Ascending aorta (tissue), 2 donors: ENCODE measurements at places on chromosomes 4 and X. TPM values are rescaled to one million over a fixed set of nuclear protein-coding genes. Genes with fewer than 3 reads are reported as not detected.

Gene EBP
- 76.2 TPM for total RNA-seq

Gene ABLIM2
- total RNA-seq = 30.8 TPM

Gene DMRTC1B
- total RNA-seq = not detected

Gene PABPC5
- 0.75 TPM for total RNA-seq

Gene TMA16
- total RNA-seq = 36.9 TPM

Gene CCDC110
- not detected for total RNA-seq

Gene REPS2
- 4.7 TPM for total RNA-seq

Gene CENPI
- total RNA-seq = not detected

Gene PCDH10
- total RNA-seq = 45.3 TPM

Gene RASGEF1B
- 8.4 TPM for total RNA-seq

Gene SHROOM2
- 7.5 TPM for total RNA-seq

Gene PDE6B
- not detected for total RNA-seq

Gene ZNF718
- total RNA-seq = 0.32 TPM
